Stimulated activated CD4-positive, alpha-beta T cell treated with anti-CD3 and anti-CD28 coated beads, Interleukin-1b, Interleukin-23, amount 100 ng/mL, for 1 hour (primary cell): ENCODE measurements at places on chromosomes 2 and 18.

DNA sequence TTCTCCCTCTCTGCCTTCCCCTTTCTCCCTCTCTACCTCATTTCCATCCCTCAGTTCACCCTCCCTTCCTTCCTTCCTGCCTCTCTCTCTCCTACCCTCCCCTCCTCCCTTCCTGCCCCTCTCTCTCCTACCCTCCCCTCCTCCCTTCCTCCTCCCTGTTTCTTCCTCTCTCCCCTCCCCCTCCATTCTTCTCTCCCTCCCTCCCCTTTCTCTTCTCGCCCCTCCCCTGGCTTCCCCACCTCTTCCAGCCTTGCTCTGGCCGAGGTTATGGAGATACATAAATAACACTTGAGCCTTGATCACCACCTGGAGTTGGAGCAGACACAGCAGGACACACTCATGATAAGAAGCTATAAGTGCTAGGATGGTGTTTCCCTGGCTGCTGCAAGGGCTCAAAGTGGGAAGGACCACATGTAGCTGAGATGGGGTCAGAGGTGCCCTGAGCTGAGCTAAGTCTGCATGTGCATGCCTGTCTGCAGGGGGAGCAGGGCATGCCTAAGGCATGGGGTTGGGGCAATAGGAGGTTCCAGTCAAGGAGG is 326.1 kb upstream of the HS6ST1 start:
- DNase-seq: no peak

DNA sequence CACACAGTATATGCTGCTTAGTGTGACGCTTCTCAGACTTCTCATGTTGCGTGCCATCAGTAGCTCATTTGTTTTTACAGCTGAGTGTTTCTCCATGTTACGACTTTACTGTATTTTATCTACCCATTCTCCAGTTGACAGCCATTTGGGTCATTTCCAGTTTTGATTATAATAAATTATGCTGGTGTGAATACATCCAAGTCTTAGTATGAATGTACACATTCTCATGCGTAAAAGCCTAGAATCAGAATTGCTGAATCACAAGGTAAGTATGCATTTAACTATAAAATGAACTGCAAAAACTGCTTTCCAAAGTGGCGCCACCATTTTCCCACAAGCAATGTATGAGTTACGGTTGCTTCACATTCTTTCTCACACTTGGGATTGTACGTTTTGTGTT is 184.2 kb upstream of the SLC35G4 start:
- DNase-seq: no peak

- DNase-seq: no peak
Observed at GRCh38 chr2:196112418-196113034, 43.9 kb upstream of the DNAH7 start.

GRCh38 chr2:39849064-39849463 is 70.0 kb upstream of the THUMPD2 start:
- DNase-seq: no peak

DNA sequence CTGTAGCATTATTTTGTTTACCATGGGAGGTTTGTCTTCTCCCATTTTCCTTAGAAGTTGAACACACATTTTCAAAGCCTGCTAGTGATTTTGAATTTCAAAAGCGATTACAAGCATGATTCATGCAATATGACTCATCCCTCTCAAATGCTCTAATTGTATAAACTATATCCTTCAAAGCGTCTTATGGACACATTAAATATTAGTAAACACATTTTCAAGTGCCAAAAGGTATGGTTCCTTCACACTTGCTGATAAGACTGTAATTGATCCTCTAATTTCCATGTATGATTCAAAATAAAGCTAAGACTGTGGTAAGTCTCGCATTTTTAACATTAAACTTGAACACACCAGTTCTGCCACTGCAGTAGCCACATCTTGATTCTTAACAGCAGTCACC is 512.9 kb downstream of the LRRTM4 start:
- no peak for DNase-seq

- no peak for DNase-seq
Observed at GRCh38 chr2:141508806-141509595, 621.8 kb downstream of the LRP1B start.

- no peak for DNase-seq
Observed at GRCh38 chr2:113851640-113852039, 38.2 kb upstream of the ACTR3 start.

DNA sequence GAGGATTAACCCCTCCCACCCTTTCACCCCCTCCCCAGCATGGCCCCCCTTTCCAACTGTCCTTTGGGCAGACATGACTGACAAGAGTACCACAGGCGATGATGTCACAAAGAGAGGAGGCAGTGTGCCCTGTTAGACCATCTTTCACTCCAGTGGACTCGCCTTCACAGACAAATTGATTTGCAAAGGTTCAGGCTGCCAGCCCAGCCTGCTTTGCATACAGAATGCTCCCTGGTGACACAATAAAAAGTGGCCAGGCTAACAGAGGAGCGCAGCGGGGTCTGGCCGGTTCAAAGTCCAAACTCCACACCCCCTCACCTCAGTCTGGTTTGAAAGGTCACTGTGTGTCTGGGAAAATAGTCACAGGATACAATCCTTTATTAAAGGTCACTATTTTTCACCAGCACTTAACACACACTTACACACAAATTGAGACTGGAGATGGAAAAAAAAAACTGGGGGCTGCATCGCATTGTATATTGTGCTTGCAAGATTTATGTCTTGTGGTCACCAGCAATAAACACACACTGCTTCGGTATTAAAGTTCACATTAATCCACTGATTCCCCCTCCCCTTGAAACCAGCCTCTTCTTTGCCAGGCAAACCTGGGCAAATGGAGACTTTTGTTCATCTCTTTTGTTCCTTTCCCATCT is 236.9 kb downstream of the BCL11A start:
- no peak for DNase-seq

DNA sequence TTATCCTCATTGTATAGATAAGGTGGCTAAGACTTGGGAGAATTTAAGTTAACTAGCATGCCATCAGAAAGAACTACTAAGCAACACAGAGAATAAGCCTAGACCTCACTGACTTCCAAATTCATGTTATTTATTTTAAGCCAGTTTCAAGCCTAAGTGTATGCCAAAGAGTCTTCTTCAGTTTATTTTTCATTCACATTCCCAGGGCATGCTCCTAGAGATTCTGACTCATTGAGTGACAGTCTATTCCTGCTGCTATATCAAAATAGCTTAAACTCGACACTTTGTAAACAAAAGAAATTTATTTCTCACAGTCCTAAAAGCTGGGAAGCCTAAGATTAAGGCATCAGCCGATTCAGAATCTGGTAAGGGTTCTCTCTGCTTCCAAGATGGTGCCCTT is 467.1 kb downstream of the MBD2 start:
- no peak for DNase-seq

GRCh38 chr2:5150871-5151270 is 541.3 kb upstream of the SOX11 start:
- no peak for DNase-seq

- no peak for DNase-seq
Observed at GRCh38 chr2:98037666-98038336, 42.1 kb upstream of the TMEM131 start.

DNA sequence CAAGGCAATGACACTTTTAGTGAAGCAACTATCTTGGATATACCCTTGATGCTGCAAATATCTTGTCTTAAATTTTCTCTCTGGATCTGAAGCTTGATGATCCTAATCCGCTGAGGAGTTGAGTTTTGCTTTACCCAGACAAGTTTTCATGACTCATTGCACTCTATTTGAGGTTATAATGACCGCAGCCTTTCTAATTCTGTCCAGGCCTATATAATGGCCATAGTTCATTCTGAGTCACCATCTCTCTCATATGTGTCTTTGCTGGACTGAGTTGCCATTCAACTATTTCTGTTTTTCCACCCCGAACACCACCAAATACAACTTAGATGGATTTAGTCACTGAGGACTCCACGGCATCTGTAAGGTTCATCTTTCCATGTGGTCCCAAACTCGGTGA is 802.1 kb upstream of the FAM98A start:
- no peak for DNase-seq

GRCh38 chr18:12044591-12044990 is 49.1 kb upstream of the ANKRD62 start:
- no peak for DNase-seq

DNA sequence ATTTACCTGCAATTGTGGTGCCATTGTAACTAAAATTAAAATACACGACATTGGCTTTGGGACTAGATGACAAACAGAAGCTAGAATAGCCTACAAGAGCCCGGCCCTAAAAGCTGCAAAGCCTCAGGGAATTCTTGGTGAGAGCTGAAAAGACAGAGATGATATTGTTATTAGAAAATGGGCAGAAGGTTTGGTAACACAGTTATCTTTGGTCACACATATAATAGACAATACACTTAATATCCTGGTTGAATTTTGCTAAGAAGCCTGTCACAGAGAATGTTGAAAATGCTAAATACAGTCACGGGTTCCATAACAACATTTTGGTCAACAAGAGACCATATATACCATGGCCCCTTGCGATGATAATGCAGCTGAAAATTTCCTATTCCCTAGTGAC is 157.3 kb upstream of the CDH19 start:
- no peak for DNase-seq

DNA sequence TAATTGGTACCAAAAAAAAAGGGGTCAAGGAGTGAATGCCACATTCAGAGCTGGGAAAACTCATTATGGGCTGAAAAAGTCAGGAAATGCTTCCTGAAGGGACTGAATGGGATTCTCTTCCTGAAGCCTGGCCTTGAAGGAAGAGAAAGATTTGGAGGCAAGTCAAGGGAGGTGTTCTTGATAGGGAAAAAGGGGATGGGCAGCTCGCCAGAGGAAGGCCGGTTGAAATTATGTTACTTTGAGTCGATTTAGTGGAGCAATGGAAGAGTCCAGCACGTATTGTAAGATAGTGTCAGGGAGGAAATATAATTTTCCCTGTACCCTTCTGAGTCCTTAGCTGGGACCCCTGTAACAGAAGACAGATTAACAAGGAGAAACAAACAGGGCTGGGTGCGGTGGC is 115.3 kb upstream of the STPG4 start:
- no peak for DNase-seq

DNA sequence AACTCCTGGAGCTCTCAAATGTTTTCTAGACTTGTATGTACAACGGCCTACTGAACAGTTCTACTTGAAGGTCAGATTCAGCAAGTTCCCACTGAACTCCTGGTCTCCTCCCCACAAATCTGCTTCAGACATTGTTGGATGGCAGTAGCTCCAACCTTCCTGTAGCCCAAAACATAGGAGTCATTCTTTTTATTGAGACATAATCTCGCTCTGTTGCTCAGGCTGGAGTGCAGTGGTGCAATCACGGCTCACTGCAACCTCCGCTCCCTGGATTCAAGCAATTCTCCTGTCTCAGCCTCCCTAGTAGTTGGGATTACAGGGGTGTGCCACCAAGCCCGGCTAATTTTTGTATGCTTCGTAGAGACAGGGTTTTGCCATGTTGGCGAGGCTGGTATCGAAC is 47.3 kb downstream of the QPCT start:
- DNase-seq: no peak

GRCh38 chr2:240936106-240936505 is 30.0 kb downstream of the CROCC2 start:
- DNase-seq: no peak

DNA sequence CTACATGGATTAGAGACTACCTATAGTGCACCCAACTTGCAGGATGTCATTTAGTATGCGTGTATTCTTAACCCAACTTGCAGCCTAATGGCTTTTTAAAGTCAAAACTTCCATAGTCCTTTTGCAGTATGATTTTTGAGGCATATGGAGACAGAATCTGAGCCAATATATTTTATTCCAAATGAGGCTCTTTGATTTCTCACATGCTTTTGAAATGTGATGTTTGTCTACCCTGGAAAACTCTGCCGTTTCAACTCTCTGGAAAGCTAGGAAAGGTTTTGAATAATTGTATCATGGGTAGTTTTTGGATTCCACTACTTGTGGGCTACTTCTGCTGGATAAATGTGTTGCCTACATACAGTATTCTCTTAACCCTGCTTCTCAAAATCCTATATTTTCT is 206.6 kb downstream of the ZNF385B start:
- DNase-seq: no peak

GRCh38 chr2:133109772-133110171 is 439.8 kb upstream of the LYPD1 start:
- DNase-seq: no peak

- no peak for DNase-seq
Observed at GRCh38 chr2:231886071-231886681, 40.0 kb downstream of the NPPC start.

GRCh38 chr2:26556309-26557243 is 78.7 kb upstream of the OTOF start:
- no peak for DNase-seq

- no peak for DNase-seq
Observed at GRCh38 chr2:42905341-42906110, 113.1 kb upstream of the HAAO start.

- no peak for DNase-seq
Observed at GRCh38 chr2:50674876-50675275, 357.1 kb downstream of the NRXN1 start.

GRCh38 chr2:237091779-237092436 is 6.2 kb downstream of the COPS8 start:
- DNase-seq: no peak

GRCh38 chr2:110997331-110998045 is 123.2 kb upstream of the BCL2L11 start:
- no peak for DNase-seq

- DNase-seq: no peak
Observed at GRCh38 chr2:181934694-181935093, 43.2 kb downstream of the ITPRID2 start.

- DNase-seq: no peak
Observed at GRCh38 chr2:38116762-38117161, 40.8 kb upstream of the CYP1B1 start.

- DNase-seq: no peak
Observed at GRCh38 chr2:234412726-234413125, 84.2 kb downstream of the ARL4C start.

GRCh38 chr2:148893906-148894305 is 18.9 kb downstream of the KIF5C start:
- no peak for DNase-seq

GRCh38 chr2:21633911-21634310 is 510.1 kb downstream of the TDRD15 start:
- DNase-seq: no peak

DNA sequence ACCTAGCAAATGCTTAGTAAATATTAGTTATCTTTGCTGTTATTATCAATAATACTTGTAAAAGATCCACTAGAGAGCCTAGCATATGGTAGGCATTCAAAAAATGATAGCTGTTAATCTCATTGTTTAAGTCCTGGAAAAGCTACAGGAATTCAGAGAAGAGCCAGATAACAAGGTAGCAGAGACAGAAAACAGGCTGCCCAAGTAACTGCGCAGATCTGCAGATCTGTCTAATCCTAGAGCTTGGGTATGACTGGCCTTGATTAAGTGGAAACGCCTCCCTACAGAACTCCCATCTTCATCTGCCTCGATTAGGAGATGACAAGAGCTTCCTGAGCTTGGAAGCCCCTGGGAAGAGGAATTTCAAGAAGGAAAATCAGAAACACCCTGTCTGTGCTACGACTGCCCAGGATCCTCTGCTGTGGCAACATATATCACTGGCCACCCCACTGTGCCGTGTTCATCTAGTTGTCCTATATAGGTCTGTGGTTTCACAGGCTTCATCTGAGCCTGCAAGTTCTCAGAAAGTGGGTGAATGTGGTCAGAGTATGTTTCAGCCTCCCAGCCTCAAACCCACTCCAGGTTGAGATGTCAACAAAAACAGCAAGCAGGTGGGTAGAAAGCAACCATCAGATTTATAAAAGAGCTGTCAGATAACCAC is 151.5 kb upstream of the PKDCC start:
- DNase-seq: no peak

GRCh38 chr2:81084101-81084500 is 779.5 kb upstream of the LRRTM1 start:
- no peak for DNase-seq

- DNase-seq: no peak
Observed at GRCh38 chr18:46097431-46097800, 680 bp downstream of the ATP5F1A start.
